Brain microvascular endothelial cell (primary cell): ENCODE measurements at places on chromosomes 5 and 9.

GRCh38 chr5:157963761-157964160 lies 104.8 kb upstream of the CLINT1 start:
- DNase-seq: no peak

DNA sequence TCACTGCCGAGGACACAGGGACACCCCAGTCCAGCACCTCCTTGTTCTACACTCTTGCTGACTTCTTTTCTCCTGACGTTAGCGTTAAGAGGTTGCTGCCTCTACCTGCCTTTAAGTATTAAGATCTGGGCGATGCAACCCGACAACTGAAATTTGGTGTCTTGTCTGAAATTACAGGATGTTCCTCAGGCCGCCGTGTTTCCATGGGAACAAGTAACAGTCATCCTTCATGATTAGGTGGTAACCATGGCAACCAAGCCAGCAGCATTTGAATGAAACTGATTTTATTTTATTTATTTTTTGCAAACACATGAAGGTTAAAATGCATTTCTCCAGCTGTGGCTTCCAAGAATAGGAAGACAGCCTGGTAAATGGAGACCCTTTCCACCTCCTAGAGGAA lies 20.8 kb downstream of the DAB2IP start:
- no peak for DNase-seq

- peak; percentile 11 for DNase-seq
Observed at GRCh38 chr5:68292316-68292715, 76.8 kb downstream of the PIK3R1 start.

- peak; percentile 28 for DNase-seq
Observed at GRCh38 chr5:36875051-36875789, 1.3 kb upstream of the NIPBL start.

- no peak for DNase-seq
Observed at GRCh38 chr5:139711067-139711905, 63.1 kb downstream of the CXXC5 start.

- no peak for DNase-seq
Observed at GRCh38 chr9:113630386-113631136, 167.0 kb downstream of the RGS3 start.

DNA sequence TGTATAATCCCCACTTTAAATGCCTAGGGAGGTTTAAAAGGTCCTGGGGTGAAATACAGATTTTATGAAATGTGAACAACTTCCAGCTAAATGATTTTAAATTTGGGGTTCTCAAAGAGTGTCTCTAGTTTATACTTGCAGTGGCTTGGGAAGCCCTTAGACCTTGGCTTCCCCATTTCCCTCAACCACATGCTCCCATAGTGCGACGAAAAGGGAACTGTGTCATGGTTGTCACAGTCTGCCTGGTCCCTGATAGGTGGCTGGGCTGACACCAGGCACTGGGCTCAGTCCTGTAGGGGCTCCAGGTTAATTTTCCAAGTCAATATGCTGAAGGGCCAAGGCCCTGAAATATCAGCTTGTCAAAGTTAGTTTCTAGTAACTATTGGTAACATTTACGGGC lies 10.4 kb upstream of the CXCL14 start:
- DNase-seq: no peak

DNA sequence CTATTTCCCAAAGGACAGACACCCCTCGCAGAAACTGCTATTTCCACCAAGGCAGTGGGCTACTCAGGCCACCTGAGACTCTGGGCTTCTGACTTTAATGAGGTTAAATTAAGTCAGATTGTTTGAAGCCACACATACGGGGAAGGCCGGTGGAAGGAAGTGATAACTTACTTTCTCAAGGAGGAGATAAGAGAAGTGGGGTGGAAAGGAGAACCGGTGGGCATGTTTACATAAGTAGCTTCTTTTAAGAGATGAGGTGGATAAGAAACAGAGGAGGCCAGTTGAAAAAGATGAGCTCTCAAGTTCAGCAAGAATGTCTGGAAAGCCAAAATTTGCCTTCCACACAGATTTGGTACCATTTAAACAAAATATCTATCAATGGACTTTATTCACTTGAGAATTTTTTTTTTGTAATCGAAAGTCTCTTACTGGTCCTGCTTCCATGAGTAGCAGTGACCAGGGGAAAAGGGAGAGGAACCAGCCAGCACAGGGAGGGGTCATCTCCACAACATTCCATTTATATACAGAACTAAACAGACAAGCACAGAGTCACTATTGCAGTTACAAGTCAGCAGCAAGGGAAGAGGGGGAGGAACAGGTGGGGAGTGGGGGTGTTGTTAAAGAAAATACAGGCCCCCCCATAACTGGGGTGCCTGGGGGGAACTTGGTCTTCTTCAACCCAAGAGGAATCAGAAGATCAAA lies 20.0 kb downstream of the CCDC125 start:
- no peak for DNase-seq

- DNase-seq: no peak
Observed at GRCh38 chr9:8963885-8964284, 1164.3 kb upstream of the DMAC1 start.

DNA sequence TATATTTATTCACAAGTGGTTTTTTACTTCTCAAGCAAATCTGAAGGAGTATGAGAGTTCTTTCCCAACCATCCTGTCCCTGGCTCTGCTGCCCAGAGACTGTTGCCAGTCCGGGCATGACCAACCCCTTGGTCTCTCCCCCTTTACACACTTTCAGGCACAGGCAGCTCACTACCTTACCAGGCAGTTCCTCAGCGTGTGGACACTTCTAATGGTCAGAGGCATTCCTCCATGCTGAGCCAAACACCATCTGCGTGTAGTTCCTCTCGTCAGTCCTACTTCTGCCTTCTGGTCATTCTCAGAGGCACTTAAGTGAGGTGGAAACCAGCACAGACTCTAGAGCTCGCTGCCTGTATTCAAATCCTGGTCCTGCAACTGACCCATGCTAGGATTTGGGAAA lies 56.1 kb downstream of the TSTD2 start:
- DNase-seq: no peak

GRCh38 chr5:75482482-75482881 lies 28.9 kb downstream of the CERT1 start:
- DNase-seq: peak; percentile 6

DNA sequence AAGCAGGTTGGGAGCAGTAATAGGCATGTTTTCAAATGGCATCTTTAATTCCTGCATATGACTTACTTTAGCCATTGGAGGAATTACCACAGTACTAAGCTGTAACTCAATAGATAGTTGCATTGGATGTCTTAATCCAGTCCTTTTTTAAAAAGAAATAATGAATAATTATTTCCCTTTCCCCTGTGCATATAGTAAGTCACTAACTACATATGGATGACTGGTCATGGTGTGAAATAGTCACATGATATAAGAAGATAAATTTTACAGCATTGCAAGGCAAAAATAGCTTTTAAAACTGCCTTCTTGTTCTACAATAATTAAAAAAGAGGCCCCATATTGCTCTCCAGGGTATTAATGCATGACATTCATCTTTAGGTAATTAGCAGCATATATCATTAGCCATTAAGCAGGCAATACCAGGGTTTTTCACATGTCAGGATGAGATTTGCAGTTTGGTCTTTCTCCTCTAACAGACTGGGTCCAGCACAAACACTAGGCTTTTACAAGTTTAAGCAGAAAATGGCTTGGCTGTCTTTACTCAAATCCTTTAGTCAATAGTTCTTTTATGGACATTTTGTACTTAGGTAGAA lies 606.4 kb upstream of the RORB start:
- DNase-seq: no peak

- no peak for DNase-seq
Observed at GRCh38 chr9:105141146-105141975, 103.1 kb upstream of the SLC44A1 start.

- DNase-seq: no peak
Observed at GRCh38 chr9:5949103-5949699, 58.5 kb downstream of the MLANA start.

- DNase-seq: no peak
Observed at GRCh38 chr9:120662513-120662912, 51.8 kb downstream of the MEGF9 start.

GRCh38 chr5:33736510-33736909 lies 155.3 kb downstream of the ADAMTS12 start:
- DNase-seq: peak; percentile 88

GRCh38 chr9:99385814-99386279 lies 163.8 kb downstream of the SEC61B start:
- DNase-seq: no peak

- DNase-seq: no peak
Observed at GRCh38 chr9:108683245-108683644, 172.5 kb downstream of the ACTL7B start.

- DNase-seq: no peak
Observed at GRCh38 chr9:121637713-121638220, 13.7 kb upstream of the DAB2IP start.

DNA sequence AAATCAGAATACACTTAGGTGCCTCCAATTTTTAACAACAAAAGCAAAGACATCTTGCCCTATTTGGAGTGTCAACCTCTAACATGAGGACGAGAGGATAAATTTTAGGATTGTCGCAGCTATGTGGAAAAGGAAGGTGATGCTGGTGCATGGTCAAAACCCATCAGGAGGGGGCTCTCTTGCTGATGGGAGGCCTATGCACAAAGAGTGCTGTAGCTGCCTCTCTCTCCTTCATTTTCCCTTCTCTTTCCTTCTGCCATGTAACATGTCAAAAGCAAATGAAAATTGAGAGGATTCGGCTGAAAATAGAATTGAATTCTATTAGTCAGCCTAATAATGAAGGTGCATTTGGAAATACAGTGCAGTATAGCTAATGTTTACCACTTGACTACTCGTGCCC lies 578.7 kb upstream of the ZNF462 start:
- no peak for DNase-seq

DNA sequence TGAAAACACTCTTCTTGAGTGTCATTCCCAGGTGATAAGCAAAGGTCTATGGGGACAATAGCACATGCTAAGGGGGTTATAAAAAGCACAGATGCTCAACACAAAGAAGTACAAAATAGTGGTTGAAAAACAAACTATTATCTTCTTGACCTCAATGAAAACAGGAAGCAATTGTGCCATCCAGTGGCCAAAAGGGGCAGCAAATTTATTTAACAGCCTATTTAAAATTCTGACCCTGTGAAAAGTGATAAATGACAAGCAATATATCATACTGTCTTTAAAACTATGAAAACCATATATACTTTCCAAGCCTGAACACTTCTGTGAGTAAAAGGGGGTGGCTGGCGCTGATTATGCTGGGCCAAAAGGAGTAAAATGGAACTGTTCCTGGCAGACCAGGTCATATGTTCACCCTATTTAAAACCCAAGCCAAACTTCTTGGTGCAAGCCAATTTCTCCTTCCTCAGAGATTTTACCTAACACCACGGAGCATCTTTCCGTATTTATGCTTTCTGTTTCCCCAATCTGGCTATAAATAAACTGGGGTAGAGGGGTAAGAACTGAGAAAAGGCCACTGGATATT lies 29.7 kb downstream of the TEX10 start:
- DNase-seq: peak; percentile 61

DNA sequence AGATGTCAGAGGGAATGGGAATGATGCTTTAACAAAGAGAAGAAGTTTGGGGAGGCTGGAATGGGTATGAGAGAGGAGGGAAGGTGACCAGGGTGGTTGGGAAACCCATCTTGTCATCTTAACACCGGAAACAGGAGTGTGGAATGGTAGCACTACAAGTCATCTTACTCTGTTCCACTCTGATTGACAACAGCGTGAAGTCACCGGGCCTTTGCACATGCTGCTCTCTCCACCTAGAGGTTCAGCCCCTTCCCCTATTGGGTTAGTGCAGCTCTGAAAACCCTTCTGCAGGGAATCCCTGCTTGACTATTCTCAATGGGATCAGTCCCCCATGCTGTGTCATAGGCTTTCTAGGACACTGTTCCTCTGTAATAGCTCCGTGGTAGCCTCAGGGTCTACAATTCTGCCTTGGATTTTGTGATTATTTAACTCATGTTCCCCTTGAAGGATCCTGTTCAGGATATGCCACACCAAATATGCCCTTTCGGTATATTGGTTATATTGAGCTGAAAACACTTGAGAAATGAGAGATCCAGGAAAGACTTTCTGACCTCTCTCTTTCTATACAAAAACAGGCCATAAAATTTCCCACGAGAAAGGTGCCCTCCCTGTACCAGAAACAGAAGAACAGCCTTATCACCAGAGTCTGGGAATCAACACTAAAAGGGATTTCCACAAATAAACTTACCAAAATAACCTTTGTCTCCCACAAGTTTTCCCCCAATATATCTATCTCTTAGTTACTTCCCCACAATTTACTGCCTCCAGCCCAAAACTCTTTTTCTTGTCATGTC lies 86.3 kb downstream of the TLE1 start:
- DNase-seq: no peak

DNA sequence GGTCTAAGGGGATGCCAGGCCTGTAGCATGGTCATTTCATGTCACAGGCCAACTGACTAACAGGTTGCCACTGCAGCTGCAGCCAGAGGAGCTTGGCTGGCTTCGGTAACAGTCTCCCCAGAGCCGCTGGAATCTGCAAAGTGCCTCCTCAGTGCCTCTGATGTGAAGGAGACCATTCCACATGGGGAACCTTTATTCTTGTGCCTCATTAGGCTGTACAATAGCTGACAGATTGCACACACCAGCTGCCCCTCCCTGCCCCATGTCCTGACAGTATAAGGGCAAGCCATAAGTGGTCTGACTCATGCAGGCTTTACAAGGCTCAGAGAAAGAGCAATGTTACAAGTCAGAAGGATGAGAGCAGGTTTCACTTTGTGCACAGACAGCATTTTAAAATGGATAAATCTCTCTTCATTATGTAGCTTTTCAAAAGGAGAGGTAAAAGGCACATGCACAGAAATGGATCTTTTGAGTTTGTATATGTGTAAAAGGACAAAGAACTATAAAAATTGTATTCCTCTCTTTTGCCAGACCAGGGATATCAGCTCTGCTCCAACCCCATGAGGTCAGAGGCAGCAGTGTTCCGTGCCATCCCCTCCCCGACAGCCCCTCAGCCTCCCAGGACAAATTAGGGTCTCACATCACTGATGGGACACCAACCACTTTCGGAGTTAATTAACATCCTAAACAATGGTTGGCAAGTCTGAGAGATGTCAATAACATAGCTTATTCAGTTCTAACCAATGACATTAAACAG lies 467.8 kb downstream of the TMEM232 start:
- peak; percentile 22 for DNase-seq

- DNase-seq: peak; percentile 48
Observed at GRCh38 chr5:61053937-61054336, 108.3 kb downstream of the SMIM15 start.

GRCh38 chr9:6910032-6910431 lies 152.3 kb downstream of the KDM4C start:
- no peak for DNase-seq

GRCh38 chr5:78837836-78838235 lies 147.3 kb downstream of the ARSB start:
- no peak for DNase-seq

GRCh38 chr5:83750749-83751148 lies 30.1 kb upstream of the HAPLN1 start:
- DNase-seq: no peak

- DNase-seq: no peak
Observed at GRCh38 chr9:97357056-97357455, 49.6 kb downstream of the CCDC180 start.

DNA sequence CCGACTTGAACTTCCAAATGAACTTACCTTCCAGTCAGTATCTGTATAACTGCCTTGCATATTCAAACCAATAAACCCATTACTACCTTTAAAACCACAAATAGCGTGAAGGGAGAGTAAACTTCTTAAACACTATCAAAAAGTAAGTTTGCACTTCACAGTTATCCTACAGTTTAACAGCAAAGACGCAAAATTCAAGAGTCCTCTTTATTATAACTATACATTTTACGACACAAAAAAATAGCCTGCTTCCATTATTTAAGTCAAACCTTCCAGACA lies 1.8 kb downstream of the PTBP3 start:
- DNase-seq: no peak

GRCh38 chr5:113804264-113804663 lies 290.8 kb downstream of the YTHDC2 start:
- DNase-seq: no peak
